ENCODE measurements at places on chromosomes 12 and 14.

- DNase-seq, result peak; percentile 72
Observed at GRCh38 chr14:54253195-54253947, 143.4 kb upstream of the CDKN3 start.

DNA sequence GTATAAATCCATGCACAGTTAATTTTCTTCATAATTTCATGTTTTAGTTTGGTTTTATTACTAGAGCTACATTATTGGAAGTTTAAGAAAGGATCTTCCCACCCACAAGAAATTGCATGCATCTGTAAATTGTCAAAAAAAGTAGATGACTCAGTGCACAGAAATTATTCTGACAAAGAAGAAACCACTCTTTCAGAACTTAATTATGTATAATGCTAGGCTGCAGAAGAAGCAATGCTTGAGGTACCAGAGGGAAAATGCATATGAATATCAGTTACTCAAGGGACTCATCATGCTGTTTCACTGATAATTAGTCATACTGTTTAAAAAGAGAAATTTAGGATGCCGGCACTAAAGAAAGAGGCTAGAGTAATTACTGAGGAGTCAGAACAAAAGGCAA is 147.0 kb downstream of the SLC16A7 start:
- no peak for DNase-seq

DNA sequence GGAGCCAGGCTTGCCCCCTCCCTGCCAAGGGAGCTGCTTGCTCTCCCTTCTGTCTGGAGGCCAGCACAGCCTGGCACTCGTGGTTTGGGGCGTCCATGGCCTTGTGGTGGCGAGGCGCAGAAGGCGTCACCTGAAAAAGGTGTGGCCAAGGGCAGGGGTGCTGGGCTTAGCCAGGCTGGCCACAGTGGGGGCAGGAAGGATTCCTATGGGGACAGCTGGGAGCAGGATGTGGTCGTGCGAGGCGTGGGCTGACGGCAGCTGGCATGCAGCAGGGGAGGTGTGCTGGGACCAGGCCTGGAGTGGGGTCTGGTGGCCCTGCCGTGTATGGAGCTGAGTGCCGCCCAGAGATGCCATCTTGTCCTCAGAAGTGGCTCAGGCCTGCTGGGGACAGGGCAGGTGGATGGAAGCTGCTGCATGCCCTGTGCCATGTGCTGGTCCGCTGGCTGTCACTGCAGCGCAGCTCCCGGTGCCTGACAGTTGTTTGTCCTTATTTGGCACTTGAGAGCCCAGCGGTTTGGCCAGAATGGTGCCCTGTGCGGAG is 30.0 kb downstream of the SH2B3 start:
- no peak for DNase-seq

- DNase-seq, result peak; percentile 62
Observed at GRCh38 chr12:71472441-71472911, 32.9 kb downstream of the LGR5 start.

DNA sequence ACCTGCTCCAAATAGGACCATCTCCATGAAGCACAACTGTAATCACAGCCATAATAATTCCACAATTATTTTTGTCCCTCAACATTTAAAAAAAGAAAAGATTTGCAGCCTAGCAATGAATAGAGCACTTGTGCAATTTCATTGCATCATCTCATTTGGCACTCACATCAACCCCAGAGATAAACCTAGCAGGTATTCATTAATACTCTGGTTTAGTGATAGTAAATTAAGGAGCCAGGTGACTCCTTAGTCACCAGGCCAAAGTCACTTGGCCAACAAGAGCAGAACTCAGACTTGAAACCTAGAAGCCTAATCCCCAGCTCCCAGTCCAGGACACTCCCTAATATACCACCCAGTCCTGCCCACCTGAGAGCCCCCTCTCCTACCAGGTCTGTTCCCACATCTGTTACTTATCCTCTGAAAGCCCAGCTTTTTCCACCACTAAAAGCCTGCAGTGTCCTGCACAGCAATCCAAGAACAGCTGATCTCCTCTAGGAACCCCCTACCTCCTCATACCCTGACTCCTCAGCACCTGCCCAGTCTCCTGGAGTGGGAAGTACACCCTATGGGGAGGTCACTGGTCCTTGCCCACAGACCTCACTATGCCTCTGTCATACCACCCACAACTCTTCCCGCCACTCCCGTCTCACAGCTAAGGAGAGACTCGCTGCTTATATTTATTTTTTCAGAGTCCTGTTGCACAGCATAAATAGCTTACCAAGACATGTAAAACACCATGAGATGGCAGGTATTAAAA is 22.1 kb downstream of the OR10P1 start:
- no peak for DNase-seq

DNA sequence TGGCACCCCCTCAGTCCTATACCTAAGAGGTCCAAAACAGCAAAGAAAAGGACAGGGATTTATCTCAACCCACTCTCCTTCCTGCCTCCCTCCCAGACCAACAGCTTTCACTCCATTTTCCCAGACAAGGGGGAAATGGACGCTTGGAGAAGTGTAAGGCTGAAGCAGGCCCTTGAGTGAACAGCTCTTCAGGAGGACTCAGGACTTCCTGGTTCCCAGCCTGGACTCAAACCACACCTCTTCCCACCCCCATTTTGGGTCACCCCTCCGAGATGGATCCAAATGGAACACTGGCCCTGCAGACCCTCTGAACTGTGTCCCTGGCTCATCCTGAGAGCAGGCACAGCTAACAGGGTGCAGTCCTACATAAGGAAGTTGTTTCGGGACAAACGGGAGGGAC is 2.7 kb downstream of the KMT2D start:
- DNase-seq, result no peak

DNA sequence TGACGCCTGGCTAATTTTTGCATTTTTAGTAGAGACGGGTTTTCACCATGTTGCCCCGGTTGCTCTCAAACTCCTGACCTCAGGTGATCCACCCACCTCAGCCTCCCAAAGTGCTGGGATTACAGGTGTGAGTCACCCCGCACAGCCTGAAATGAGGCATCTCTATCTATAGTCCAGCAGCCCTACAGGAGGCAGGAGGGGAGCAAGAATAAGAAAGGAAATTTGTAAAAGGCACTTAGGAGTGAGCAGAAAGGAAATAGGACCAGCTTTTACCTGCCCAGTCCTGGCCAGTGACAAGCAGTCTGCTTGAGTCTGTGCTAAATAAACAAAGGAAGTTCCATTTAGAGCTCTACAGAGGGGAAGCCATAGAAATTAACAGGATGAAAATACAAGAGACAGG is 15.0 kb upstream of the PSMA6 start:
- peak; percentile 35 for DNase-seq

- DNase-seq, result peak; percentile 49
Observed at GRCh38 chr12:112025808-112026375, 12.7 kb downstream of the ERP29 start.

DNA sequence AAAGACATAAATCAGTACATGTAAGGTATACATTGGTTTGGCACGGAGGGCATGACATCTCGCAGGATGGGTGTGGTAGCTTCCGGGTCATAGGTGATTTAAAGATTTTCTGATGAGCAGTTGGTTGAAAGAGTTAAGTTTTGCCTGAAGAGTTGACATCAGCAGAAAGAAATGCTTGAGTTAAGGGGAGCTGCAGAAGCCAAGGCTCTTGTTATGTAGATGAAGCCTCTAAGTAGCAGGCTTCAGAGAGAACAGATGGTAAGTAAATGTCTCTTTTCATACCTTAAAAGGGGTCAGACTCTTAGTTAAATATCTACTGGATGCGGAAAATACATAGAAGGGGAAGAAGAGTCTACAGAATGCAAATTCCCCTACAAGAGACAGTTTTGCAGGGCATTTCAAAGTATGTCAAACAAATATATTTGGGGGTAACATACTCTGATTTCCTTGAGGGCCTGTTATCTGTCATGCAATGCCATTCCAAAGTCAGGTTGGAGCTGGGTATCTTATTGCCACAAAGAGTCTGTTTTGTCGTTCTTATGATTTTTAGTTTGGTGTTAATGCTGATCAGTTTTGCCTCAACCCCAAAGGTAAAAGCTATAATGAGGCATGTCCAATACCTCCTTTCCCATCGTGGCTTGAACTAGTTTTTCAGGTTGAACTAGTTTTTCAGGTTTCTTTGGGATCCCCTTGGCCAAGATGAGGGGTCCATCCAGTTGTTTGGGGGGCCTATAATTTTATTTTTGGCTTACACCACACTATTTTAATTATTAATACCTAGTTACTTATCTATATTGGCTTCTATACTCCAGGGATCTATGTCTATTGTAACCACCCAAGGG is 67.0 kb downstream of the PTHLH start:
- peak; percentile 80 for DNase-seq

- DNase-seq, result no peak
Observed at GRCh38 chr14:104559028-104559803, 20.3 kb upstream of the C14orf180 start.

Measured in mesendoderm (in vitro differentiated cells).